ENCODE measurements at places on chromosomes 7 and 10. TPM values are rescaled to one million over a fixed set of nuclear protein-coding genes. Genes with fewer than 3 reads are reported as not detected.

SPDYE11 gene
- not detected for total RNA-seq

SYT15B gene
- 0.95 TPM for total RNA-seq

GSTO2 gene
- 4.1 TPM for total RNA-seq

GDF10 gene
- 3.6 TPM for total RNA-seq

ZNF487 gene
- total RNA-seq: 8.1 TPM

ZCCHC24 gene
- 21.7 TPM for total RNA-seq

USP6NL gene
- total RNA-seq: 16.0 TPM

TFEC gene
- 8.3 TPM for total RNA-seq

VSTM2A gene
- total RNA-seq: not detected

CBX3 gene
- 114 TPM for total RNA-seq

ABCB4 gene
- 62.6 TPM for total RNA-seq

FIS1 gene
- 284 TPM for total RNA-seq

ABCB1 gene
- 326 TPM for total RNA-seq

SEMA3D gene
- total RNA-seq: 4.1 TPM

SPDYE18 gene
- 0.72 TPM for total RNA-seq

MRC1 gene
- 117 TPM for total RNA-seq

OR9A4 gene
- 0.11 TPM for total RNA-seq

FEZF1 gene
- total RNA-seq: not detected

OPN1SW gene
- total RNA-seq: not detected

PPP1R9A gene
- 31.2 TPM for total RNA-seq

SYT15 gene
- total RNA-seq: 3.6 TPM

ABCC2 gene
- total RNA-seq: 1.4 TPM

EPHA1 gene
- 0.56 TPM for total RNA-seq

NRAP gene
- total RNA-seq: not detected
